GM23248 (cell line): ENCODE measurements at places on chromosomes 7 and 10.

- no peak for DNase-seq
Observed at GRCh38 chr10:125161707-125162119, 1.4 kb upstream of the CTBP2 start.

DNA sequence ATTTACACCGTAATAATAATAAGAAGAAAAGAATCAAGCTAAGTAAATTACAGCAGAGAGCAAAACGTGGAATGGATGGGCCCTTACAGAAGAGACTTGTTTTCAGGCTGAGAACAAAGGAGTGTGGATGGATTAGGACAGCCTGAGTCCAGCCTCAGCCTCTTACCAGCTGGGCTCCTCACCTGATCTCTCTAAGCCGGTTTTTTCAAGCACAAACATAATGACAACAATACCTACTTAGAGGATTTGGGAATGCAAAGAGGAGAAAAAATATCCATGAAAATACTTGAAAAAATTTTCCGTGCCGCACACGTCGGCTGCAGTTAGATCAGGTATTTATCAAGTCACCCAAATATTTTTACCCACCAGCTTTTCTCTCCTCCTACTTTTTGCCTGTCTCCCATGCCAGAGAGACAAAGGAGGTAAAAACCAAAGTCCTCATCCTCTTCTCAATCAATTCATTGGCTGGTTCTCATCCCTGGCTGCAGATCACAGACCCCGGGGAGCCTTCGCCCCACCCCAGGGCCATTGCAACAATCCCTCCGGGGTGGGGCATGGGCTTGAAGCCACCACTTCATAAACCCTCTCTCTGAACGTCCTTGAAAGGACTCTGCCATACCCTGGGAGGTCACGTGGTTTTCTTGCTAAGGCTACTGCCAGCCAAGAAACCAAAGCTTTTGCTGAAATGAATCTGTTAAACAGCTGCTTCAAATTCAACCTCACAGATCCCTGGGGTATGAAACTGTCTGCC, 29.7 kb upstream of the GTF2I start:
- DNase-seq = peak; percentile 69

DNA sequence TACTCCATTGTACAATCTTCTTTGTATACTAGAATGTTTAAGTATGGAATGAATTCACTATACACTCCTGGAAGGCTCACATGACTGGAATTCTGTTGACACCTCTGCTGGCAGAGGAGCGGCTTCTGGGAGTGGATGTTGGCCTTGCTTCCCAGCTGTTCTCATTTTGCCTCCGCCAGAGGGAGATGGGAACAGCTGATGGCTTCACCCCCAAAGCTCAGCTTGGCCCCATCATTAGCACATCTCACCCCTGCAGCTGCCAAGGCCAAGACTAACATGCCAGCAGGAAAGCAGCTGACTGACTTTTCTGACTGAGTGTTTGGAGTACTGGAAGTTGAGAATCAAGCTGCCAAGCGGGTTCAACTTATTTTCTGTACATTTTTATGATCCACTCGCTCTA, 15.1 kb downstream of the ADAM12 start:
- peak; percentile 54 for DNase-seq

DNA sequence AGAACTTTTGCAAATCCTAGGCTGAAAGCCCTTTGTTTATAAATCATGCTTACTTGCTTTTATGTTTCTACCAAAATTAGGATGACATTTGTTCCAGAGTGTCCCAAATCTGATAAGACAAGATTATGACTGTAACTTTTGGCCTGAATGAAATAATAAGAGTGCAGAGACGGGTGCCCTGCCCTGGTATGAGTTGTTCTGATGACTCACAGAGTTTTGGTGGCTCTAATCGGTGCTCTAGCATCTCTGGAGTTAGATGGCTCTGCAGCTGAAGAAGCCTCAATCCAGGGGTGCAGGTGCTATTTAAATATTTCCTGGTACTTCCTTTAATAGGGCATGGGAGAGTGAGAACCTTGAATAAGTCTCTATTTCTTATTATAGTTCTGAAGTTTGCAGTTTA, 102.2 kb upstream of the ELMO1 start:
- DNase-seq = no peak

DNA sequence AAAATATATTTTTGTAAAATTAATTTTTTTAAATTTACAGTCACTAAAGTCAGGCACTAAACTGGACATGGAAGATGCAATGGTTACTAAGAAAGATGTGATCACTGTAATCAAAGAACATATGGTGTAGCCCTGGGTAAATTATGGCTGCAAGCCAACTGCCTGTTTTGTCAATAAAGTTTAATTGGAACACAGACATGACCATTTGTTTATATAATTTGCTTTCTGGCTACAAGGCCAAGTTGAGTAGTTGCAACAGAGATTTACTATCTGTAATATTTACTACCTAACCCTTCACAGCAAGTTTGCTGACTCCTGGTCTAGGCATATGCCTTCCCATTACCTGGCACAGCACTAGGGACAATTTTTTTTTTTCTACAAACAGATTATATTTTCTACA, 448.9 kb downstream of the ADRA2A start:
- DNase-seq = no peak

DNA sequence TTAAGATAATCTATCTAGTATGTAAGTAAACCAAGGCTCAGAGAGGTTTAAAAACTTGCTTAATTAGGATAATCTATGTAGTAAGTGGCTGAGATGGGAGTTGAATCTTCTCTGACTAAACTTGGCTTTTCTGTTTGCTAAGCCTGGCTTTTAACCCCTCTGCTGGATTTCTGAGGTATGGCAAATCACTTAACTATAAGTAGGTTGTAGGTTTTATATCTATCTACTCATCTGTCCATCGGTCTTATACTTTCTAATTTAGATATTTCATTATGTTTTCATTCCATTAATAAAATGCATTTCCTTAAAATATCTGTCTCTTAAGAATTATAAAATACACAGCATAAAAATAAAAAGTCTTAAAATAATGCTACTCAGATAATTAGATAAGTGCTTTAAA, 59.4 kb downstream of the ST7 start:
- peak; percentile 68 for DNase-seq
